ENCODE measurements at places on chromosomes 3 and 15. TPM values are rescaled to one million over a fixed set of nuclear protein-coding genes. Genes with fewer than 3 reads are reported as not detected.
A peak's percentile ranks its signal among the peaks of the same experiment; 100 is the strongest.

- DNase-seq: no peak
These were observed 1.6 kb downstream of the NECTIN3 start for GRCh38 chr3:111073218-111073617.

DNA sequence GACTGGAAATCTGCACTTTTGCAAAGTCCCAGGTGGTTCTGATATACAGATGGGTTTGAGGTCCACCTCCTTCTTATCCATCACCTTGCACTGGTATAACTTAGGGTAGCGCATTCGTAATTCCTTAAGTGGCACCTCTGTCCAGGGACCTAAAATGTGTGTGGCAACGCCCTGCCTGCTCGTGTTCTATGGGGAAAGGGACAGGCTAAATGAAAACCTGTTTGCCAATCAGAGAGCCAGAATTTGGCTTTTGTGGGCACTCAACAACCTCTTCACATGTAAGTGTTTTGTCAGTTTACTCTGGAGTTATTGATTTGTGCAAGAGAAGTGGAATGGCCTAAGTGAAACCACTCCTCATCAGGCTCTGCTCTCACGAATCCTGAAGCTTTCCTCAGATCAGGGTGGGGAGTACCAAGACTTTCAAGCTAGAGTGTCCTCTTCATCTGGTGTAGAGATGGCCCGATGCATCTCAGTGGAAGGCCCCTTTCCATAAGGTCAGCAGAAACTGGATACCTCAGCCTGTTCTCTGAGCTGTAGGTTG lies 138.3 kb downstream of the ALDH1A2 start:
- DNase-seq: no peak

DNA sequence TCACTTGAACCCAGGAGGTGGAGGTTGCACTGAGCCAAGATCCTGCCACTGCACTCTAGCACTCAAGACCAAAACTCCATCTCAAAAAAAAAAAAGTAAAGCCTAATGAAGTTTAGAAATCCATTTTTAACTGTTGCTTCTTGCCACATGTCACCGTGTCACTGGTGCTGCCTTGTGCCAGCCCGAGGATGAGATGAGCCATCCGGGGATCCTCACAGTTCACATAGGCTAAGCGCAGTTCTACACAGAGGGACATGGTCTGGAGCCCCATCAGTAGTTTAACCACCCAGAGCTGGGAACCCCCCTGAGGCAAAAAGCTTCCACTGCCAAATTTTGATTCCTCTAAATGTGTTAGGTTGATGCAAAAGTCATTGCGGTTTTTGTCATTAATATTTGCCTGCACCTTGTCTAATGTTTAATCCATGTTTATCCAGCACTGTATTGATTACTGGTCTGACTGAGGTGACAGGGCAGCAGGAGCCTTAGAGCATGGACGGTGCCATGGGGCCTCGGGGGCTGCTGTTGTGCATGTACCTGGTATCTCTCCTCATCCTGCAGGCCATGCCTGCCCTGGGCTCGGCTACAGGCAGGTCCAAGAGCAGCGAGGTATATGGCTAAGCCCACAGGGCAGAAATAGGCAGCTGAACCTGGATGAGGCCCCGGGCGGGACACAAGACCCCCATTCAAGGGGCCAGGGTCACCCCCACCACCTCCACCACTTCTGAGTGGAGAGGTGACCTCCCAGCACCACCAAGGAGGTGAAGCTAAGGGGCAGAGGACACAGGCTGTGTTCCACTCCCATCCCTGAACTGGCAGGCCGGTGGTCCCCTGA lies at the start of gene ITIH1:
Gene ITIH1, plus strand, starts transcription at position 473 of the 832 bp plus-strand sequence. Its CDS starts 17 bp downstream, at position 490.
- DNase-seq: no peak

TNIK gene
- 14.8 TPM for total RNA-seq

GRCh38 chr15:62561059-62561519 lies 396.0 kb upstream of the C2CD4B start:
- no peak for DNase-seq

DNA sequence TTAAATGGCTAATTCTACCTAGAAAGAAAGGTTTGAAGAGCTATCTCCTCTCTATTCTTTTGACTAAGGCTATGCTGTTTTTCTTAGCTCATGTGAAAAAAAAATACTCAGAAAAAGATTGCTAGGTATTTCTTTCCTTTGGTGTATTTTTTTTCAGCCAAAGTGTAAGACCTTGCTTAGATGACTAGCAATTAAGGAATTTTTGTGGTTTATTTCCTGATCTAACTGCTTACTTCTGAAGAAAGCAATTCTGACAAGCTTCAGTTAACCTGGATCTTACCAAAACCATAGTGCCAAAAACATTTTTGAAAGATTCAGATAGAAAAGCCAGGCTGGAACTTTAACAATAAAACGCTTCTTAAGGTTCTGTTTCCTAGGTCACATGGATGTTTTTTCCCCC lies 315.6 kb downstream of the SOX2 start:
- DNase-seq: no peak

GRCh38 chr3:65439641-65440284 lies 599.0 kb downstream of the MAGI1 start:
- peak; percentile 52 for DNase-seq

GRCh38 chr3:128505771-128506170 lies 12.8 kb upstream of the GATA2 start:
- DNase-seq: no peak

GRCh38 chr3:107690522-107691138 lies 167.9 kb downstream of the BBX start:
- no peak for DNase-seq

SLC35A5 gene
- total RNA-seq: 37.1 TPM

GRCh38 chr3:181056136-181056732 lies 66.7 kb upstream of the DNAJC19 start:
- no peak for DNase-seq

CSTA gene
- total RNA-seq: not detected

NRG4 gene
- total RNA-seq: 1.0 TPM

DNA sequence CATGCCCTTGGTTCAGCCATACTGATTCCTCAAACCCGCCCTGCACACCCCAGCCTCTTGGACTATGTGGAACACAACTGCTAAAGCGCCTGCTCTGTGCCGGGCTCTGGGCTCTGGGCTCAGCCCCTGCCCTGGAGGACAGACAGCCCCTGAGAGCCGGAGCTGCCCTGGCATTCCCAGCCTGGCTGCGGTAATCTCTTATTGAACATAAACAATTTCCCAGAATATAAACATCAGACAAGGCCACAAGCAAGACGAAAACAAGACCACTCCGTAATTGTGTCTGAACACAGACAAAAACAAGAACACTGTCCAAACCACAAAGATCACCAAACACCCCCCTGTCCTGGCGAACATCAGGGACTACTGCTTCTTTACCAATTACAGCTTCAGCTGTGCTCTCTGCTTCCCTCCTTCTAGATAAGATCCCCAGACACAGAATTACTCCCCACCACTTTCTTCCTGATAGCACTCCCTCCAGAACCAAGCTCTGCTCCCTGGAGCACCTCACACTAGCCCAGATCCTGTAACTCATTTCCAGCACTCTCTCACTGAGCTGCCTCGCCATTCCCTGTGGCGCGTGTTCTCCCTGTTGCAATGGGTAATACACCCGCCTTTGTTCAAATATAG lies 57.1 kb upstream of the TLE3 start:
- DNase-seq: peak; percentile 22

DNA sequence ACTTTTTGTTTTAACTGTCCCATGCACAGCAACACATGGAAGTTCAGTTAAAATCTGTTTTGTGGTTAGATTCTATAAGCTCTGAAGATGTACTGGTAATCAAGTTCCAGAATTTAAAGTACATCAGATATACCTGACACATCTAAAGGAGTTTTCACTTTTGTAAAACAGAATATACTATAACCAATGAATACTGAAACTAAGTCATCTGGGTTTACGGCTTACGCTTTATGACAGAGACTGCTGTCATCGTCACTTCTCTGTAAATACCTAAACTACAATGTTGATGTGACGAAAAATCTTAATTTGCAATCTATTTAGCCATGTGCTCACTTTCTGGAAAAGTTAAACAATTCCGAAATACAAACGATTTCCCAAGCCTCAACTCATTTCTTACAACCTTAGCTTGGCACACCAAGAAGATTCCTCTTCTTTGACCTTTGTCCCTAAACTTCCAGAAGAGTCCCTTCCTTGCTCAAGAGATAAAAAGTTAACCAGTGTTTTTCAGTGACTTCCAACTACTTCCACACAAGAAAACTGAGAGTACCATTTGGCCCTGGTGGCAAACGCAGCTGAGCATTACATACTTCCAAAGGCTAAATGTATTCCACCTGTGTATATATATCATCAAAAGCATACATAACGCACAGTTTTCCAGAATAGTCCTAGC lies 56.8 kb upstream of the NEK10 start:
- DNase-seq: no peak

DNA sequence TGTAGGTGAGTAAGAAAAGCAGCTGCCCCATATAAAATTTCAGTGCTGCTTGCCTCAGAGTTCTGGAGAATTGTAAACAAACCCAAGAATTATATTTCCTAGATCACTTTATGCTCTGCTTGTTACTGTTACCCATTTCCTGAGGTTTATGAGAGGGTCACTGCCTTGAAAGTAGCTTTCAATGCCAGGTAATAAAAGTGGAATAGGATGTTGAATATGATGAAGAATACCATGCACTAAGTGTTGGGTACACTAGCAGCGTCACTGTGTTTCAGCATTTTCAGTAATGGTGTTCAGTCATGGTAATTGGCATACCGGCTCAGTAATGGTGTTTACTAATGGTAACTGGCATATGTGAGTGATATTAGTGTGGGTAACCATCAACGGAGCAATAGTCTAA lies 449.8 kb upstream of the TPRG1 start:
- no peak for DNase-seq
